ENCODE measurements at places on chromosomes 11 and 22.

- no peak for DNase-seq
Observed at GRCh38 chr11:32829157-32829679, 509 bp upstream of the PRRG4 start.

DNA sequence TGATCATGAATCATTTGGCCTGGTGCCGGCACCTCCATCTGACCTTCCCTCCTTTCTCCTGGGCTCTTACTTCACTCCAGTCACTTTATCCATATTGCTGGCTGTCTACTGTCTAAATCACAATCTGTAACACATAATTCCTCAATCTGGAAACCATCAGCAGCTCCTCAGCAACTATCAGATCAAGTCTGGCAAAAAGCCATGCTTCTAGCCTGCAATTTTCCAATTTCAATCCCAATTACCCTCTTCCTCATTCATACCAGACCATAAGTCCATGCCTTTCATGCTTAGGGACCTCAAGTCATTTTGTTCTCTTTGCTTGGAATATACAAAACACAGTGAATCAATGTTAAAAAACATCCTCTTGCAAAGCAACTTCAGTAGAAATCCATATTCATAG lies 882.8 kb upstream of the ANO3 start:
- no peak for DNase-seq

GRCh38 chr11:116108161-116108560 lies 603.9 kb upstream of the CADM1 start:
- no peak for DNase-seq

DNA sequence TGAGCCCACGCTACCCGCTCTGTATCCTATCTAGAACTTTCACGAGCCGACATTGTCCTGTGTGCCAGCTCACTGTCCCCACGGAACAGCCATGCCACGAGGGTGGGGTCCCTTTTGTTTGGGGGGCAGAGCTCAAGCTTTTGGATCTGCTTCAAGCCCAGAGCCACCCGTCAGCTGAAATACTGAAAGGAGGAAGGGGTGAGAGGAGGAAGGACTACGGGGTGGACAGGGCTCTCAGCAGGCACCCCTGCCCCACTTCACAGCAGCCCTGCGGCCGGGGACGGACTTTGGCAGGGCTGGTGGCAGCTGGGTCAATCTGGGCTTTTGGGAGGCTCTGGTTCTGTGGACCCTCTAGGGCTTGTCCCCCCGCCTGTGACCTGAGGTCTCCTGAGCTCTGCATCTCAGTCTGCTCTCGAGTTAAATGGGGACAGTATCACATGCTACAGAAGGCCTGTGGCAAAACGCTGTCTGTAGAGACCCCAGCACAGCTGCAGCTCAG lies 30.0 kb upstream of the MUC5AC start:
- no peak for DNase-seq

- no peak for DNase-seq
Observed at GRCh38 chr22:19664406-19664805, 49.9 kb upstream of the SEPTIN5 start.

- no peak for DNase-seq
Observed at GRCh38 chr11:129881570-129882170, 13.7 kb downstream of the NFRKB start.

DNA sequence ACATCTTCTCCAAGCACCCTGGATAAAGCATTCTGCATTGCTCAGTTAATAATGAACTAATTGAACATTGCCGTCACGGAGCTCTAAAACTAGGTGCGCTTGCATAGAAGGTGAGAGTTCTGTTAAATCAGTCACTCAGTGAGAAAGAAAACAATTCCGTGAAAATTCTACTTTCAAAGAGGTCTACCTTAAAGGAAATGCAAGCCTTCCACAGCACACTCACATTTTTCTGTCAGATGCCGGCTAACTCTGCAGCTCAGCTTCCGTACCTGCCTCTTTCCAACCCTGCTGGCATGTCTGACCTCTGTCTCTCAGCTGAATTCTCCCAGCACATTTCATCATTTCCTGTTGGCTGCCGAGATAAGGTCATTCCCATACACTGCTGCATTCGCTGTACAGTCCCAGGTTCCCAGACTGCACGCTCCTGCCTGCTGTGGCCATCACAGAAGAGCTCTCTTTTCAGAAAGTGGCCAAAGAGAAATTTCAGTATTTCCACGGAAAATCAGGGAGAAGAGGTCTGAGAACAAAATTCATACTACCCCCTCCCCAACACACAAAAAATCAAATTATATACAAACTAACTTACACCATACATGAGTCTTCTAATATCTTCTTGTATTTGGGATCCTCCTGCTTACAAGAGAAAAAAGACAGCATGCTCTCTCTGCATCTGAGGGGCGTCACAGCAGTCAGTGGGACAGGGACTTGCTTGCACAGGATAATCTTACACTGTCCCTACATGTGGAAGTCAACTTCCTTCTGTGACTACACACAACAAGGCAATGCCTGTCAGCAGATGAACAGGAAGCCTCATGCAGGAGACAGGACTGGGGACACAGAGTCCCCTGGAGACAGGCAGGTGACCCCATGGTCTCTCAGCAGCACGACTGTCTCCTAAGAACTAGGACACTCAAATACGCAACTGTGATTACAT lies 55.1 kb downstream of the PACSIN2 start:
- no peak for DNase-seq

DNA sequence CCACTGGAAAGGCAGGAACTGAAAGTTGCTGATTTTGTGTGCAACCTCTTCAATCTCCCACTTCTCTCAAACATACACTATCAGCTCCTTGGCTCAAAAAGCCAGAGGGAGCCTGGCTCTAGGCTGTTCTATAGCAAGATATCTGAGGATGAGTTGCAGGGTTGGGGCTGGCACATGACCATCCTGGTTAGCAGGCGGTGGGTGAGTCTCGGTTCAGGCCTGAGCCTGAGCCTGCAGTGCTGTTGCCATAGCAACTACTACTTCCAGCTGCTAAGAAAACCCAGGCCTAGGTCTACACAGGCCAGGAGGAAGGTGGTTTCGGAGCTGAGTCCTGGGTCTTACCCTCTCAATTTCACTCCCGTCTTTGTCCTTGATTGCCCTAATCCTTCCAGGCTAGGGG lies 39.0 kb downstream of the CWC15 start:
- no peak for DNase-seq

DNA sequence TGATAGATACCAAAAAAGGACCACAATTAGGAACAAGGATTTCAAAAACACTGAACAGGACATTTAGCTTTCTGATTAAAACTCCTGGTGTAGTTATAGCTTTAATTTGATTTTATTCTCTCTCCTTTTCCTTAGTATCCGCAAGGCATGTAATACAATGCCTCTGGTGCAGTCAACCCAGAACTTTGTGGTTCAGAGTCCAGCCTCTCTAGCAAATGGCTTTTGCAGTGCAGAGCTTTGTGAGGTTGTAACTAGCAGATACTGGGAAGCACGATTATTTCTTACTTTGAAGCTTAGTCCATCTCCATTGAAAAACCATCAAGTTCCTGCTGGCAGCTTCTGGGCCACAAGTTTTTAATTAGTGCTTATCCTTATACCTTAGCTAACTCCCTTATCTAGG lies 79.8 kb downstream of the GRIA4 start:
- no peak for DNase-seq

- no peak for DNase-seq
Observed at GRCh38 chr11:19558189-19558986, 154.2 kb upstream of the NAV2 start.

- no peak for DNase-seq
Observed at GRCh38 chr22:40376149-40376548, 5.8 kb downstream of the SGSM3 start.

DNA sequence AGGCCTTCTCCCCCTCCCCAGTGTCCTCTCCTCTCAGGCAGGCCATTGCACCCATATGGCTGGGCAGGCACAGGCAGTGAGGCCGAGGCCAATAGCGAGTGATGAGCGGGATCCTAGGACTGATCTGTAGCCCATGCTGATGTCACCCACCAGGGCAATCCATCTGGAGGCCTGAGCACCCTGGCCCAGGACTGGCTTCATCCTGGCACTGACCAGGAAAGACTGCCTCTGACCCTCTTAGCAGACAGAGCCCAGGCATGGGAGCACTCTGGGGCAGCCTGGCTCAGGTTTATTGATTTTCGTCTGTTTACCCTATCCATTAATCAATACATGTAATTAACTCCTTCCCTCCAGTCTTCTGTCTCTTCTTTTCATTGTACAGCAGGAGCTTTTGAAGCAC lies 5.1 kb upstream of the TIRAP start:
- no peak for DNase-seq

DNA sequence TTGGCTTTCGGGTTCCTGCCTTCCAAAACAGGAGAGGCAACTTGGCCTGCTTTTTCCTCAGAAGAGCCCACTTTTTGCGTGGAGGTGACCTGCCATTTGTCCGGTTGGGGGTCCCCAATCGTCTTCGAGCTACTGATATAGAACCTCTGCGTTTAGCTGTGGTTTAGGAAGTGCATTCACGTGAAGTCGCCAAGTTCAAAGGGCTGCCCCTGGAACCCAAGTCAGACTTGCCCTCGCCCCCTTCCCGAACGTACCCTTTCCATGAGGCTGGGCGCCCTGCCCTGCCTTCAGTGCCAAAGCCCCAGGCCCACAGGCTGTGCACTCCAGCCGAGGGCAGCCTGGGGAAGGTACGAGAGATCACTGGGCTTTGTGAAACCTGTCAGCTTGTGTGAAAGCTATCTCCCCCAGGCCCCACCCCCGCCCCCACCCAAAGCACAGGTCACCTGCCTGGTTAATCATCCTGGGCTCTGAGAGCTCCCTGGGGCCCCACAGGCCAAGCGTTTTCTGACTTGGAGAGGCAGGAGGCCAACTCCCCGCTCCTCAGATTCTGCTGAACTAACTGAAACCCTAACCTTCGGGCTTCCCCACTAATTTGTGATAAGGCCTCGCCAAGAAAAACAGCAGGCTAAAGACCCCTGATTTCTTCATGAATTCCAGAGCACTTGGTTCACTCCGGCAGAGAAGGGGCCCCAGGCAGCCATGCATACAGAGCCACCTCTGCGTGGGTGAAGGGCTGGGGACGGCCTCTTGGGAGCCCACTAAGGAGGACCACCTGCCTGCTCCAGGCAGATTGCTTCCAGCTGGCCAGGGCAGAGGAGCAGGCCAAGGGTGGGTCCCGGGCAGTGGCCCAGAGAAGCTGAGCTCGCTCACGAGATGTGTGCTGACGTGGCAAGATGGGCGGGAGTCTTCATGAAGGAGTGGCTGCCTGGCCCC lies 25.8 kb upstream of the KCNQ1OT1 start:
- no peak for DNase-seq

Data from stimulated activated CD8-positive, alpha-beta memory T cell treated with anti-CD3 and anti-CD28 coated beads, Interleukin-4, amount 100 ng/mL, for 4 hours (primary cell).